ENCODE measurements at places on chromosomes 1 and 21.

DNA sequence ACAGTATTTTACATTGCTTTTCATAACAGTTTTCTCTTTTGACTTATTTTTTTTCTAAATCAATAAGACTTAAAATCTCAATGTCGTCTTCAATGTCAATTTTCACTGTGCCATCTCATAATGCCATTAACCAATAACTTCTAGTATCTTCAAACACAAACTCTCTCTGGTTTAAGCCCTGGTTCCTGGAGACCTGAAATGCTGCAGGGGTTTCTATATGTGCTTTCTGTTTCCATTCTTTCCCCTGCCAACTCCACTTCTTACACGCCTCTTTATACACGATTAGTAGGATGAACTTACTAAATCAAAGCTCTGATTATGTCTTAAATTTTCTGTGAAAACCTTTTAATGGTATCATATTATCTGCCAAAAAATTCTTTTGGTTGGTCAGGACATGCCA lies 191.4 kb downstream of the AMY1C start:
- no peak for DNase-seq

- no peak for DNase-seq
Measured at GRCh38 chr1:80801695-80802094, 999.0 kb upstream of the ADGRL2 start.

DNA sequence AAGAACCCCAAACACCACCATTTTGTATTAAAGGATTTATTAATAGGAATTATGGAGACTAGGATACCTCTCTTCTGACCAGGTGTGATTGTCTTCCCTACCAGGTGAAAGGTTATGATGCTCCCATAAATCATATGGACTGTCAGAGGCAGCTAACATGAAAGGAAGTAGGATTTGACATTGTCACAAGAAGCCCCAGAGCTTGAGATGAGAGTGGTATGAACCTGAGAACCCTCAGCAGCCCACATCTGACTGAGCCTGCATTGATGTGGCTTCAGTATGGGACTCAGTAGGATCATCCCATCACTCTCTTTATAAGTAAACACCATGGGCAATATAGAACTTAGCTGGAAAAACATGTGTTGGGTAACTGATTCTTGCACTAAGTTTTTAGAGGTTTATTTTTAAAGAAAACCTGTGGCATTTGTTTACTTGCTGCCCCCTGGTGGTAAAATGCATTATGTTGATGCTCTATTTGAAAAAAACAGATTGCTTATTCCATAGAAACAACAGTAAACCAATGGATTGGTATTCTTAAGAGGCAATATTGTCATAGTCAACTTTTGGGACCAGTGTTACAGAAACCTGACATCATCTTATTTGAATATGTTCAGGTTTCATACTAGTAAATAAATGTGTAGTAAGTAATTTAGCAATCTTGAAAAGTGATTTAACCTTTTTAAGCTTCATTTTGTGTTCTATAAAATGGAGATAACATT lies 16.6 kb upstream of the CACYBP start:
- DNase-seq = peak; percentile 40

DNA sequence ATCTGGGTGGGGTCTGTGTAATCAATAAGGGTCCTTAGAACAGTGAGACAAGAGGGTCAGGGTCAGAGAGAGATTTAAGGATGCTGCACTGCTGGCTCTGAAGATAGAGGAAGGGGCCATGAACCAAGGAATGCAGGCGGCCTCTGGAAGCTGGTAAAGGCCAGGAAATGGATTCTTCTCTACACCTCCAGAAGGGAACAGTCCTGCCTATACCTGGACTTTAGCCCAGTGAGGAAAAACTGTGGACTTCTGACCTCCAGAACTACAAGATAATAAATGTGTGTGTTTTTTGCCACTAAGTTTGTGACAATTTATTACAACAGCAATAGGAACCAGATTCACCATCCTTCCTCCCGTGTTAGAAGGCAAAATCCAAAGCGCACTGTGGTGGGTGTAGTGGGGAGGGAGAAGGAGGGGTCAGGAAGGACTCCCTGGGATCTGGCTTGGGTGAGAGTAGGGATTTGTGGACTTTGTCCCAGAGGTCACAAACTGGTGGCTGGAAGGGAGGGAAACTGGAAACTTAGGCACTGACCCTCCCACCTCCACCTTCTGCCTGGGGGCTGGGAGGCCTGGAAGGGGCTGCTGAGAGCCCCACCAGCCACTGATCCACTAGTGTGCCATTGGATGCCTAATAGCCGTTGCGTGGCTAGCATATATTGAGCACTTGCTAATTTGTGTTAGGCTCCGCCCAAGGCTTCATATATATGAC lies 5.4 kb upstream of the CELA2A start:
- DNase-seq = no peak

DNA sequence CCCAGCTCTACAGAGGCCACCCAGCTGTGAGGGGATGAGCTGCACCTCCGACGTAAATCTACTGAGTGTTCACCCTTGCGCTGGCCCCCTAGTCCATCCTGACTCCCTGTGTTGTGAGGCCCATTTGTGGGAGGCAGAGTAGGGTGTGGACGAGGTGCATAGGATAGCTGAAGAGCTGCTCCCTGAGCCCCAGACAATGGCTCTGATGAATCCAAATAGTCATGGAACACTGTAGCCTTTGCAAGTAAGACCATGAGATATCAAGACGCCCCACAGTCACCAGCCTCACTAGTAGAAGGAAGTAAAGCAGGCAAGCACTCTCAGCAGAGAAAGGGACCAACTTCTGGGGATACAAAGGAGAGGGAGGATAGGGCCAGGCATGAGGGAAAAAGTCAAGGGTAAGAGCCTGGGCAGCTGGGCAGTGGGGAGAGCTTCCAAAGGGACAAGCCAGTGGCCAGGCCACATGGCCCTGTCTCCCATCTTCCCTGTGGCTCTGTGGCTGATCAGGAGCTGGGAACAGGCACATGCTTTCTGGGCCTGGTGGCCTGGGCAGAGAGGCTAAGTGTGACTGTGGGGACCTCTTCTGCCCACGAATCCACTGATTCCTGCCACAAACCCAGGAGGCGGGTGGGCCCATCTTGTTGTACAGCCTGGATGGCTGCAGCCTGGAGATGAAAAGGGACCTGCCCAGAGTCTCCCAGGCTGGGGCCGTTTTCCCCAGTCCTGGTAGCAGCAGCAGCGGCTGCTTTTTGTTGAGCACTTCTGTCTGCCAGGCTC lies 55.5 kb upstream of the EPS8L3 start:
- DNase-seq = no peak

DNA sequence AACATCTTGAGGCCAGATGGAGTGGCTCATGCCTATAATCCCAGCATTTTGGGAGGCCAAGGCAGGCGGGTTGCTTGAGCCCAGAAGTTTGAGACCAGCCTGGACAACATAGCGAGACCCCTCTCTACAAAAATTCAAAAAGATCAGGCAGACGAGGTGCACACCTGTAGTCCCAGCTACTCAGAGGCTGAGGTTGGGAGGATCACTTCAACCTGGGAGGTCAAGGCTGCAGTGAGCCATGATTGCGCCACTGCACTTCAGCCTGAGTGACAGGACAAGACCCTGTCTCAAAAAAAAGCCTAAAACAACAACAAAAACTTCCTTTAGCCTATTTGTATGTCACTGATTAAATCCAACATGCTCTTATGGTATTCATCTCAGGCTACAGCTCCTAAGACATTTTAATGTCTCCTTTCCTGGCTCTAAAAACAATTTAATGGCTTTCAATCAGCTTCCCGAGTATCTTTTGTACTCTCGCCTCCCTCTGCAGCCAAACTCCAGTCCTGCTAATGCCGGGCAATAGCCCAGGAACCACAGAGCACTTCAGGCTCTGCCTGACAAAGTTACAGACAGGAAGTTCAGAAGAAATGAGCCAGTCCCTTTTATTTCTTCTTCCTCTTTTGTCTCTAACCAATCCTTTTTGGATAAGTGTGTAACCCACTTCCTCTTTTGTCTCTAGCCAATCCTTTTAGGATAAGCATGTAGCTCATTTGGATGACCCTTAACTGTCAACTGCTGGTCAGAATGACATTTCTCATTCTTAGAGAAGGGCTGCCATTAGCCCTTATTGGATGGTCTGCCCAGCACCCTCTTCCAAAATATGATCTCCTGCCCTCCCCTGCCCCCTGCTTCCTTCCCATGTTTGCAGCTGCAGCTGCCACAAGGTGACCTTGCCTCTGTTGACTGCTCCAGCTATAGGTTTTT lies 6.6 kb upstream of the DOP1B start:
- no peak for DNase-seq

GRCh38 chr1:106986603-106987002 lies 69.9 kb upstream of the PRMT6 start:
- DNase-seq = no peak

GRCh38 chr21:26967062-26967913 lies at the start of gene ADAMTS5:
TSS of gene ADAMTS5 (minus strand) at chr21:26967088. CDS start at chr21:26966391, 697 bp downstream.
- DNase-seq = no peak

- no peak for DNase-seq
Measured at GRCh38 chr21:44934797-44935532, 4.9 kb upstream of the SLX9 start.

DNA sequence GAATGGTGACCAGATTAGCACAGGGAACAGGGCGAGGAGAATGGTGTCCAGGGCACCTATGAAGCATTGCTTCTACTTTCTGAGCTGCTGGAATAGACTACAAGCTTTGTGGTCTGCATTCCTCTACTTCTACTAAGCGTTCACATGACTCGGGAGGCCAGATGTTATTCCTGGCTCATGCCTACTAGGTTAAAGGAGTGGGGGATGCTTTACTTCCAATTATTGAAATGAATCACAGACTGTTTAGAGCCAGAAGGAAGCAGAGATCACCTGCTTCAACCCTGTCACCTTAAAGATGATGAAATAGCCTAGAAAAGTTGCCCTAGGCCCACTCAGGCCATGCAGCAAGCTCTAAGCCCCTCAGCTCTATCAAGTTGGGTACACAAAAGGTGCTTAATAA lies 633.5 kb downstream of the KIF26B start:
- no peak for DNase-seq

DNA sequence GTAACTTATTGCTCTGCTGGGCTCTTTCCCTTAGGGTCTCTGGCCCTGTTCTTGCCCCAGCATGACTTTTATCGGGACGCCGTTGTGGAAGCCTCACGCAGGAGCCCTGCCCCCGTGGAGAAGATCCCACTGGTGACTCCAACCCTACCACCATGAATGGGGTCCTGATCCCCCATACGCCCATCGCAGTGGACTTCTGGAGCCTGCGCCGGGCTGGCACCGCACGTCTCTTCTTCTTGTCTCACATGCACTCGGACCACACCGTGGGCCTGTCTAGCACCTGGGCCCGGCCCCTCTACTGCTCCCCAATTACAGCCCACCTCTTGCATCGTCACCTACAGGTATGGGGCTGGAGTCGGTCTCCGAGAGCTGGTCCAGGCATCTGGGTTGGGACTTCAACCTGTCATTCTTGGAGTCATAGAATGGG lies 322 bp downstream of the DCLRE1B start:
- DNase-seq = peak; percentile 16

- no peak for DNase-seq
Measured at GRCh38 chr1:214354440-214355148, 73.6 kb downstream of the SMYD2 start.

DNA sequence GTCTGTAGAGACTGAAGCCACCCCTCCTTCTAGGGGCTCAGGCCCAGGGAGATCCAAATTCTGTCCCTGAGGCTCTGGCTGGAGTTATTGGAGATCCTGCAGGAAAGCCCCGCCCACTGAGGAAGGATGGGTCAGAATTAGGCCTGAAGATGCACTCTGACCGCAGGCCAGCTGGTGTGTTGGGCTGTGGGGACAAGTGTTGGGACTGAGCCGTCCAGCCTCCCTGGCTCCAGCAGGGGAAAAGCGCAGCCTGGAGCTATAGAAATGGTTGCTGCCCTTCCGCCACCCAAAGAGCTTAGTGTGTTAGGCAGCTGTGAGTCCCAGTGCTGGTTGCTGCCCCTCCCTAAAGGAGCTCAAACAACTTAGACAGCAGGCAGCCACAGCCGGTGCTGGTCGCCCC lies 33.0 kb upstream of the PRRX1 start:
- DNase-seq = no peak

- DNase-seq = no peak
Measured at GRCh38 chr1:67833602-67833940, 304 bp upstream of the GNG12 start.

DNA sequence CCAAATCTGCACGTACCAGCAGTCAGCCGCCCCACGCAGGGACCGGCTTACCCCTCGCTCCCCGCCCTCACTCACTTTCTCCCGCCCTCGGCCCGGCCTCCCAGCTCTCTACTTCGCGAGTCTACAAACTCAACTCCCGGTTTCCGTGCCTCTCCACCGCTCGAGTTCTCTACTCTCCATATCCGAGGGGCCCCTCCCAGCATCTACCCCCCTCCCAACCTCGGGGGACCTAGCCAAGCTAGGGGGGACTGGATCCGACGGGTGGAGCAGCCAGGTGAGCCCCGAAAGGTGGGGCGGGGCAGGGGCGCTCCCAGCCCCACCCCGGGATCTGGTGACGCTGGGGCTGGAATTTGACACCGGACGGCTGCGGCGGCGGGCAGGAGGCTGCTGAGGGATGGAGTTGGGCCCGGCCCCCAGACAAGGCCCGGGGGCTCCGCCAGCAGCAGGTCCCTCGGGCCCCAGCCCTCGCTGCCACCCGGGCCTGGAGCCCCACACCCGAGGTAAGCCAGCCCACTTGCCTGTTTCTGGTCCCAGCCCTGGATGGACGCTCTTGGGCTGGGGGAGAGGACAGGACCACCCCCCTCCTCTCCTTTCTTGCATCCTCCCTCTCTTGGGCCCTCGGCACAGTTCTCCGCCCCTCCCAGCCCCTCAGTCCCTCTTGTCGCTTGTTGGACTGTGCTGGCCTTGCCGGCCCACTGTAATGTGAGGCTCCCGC lies at the start of gene ARTN:
Gene ARTN, plus strand, starts transcription at position 416 of the 715 bp plus-strand sequence. CDS start 1,856 bp downstream, outside the sequence.
- DNase-seq = no peak

- DNase-seq = no peak
Measured at GRCh38 chr1:43491061-43491460, 37.3 kb upstream of the HYI start.

DNA sequence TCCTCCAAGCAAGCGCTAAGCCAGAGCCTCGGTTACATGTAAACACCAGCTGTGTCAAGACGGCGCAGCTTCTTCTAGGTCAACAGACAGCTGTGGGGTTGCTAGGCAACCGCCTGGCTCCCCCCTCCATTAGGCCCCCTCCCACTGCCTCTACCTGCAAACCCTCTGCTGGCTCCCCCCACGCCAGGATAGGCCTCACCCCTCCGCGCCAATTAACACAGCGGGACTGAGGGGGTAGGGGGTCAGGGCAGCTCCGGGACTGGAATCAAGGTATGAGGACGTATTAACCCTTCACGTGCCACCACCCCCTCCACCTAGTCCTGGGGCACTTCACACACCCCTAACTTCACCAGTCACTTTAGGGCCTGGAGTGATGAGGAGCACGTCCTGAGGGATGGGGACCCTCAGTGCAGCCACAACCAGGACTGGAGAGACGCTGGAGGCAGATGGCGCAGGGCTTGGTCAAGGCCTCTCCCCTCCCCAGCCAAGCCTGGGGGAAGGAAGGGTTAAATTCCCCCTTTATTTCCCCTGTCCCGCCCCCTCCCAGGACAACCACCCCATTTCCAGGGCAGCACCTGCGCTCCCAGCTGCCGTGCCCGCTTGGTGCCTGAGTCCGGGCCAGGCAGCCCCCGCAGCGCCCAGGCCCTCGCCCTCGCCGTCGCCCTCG lies 37.4 kb upstream of the WASF2 start:
- no peak for DNase-seq
